ENCODE measurements at places on chromosomes 5 and 9.

GRCh38 chr5:171442287-171443042 is 23.0 kb downstream of the FGF18 start:
- DNase-seq = no peak

DNA sequence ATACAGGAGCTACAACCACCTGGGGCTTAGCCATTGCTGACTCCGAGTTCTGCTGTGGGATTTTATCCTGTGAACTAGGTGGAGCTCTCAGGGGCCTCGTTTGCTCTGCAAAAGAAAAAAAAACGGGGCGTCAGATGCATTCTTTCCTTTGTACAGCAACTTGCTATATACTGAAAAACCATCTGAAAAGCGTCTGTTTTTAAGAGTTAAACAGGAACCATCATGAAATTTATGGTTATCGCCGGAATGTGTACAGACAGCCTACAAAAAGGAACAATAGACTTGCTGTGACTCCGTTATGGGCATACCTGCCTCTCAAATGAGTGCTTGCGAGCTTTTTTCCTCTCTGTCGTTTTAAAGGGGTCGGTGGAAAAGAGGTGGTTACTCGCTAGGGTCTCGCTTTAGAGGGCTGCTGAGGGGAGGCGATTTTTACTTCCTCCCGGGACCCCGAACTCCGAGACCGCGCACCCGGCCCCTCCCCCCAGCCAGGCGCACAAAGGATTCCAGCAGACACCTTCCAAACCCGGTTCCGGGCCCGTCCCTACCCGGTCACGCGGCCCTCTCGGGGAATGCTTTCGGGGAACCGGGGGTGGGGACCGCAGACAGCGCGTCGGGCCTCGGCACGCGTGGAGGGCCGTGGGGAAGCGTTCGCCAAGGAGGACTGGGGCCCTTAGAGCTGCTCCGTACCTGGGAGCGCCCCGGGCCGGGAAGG is 826 bp downstream of the PAIP1 start:
- DNase-seq = peak; percentile 23

DNA sequence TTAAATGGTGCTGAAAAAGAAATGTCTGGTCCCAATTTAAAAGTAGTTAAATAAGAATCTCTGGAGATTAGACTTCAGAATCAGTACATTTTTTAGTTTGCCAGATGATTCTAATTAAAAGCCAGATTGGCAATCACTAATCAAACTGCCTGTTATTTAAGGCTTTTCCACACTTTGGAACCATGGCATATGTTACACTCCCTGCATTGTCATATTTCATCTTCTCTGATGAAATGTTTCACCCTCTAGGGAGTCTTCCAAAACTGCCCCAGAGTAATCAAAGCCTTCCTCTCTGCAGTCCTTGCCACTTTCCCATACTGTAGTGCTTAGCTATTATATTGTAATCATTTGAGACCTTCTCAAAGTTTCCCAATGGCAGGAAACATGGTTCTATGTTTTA is 17.5 kb upstream of the OR13C9 start:
- no peak for DNase-seq

DNA sequence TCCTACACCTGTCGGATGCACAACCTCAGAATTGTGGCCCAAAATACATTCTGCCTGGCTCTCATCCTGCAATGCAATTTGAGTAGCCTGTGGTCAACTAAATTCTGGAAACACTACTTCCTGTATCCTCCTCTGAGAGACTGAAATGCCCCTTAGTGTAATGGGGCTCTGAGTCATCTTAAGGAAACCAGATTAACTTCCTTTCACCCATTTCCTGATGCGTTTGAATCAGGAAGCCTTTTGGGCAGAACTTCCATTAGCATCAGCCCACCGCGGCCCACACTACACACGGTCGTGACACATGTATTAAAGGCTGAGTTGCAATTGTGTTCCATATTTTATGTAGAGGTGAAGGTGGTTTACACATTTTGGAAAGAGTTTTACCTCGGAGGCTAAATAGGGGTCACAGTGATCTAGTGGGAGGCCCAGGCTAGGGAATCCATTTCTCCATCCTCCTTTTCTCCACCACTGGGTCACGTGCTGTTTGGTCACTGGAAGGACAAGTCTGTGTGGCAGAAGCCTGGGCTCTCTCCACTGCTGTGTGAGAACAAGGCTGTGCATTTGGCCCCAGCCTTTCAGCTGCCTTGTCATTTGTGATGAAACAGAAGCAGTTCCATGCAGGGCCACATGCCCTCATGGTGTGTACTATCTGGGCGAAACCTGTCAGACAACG is 55.9 kb downstream of the DAP start:
- DNase-seq = no peak

- DNase-seq = no peak
Observed at GRCh38 chr9:89541798-89542197, 43.9 kb upstream of the SEMA4D start.

- no peak for DNase-seq
Observed at GRCh38 chr5:109767997-109768396, 78.3 kb downstream of the MAN2A1 start.

GRCh38 chr5:159878988-159879471 is 37.3 kb upstream of the ADRA1B start:
- no peak for DNase-seq

DNA sequence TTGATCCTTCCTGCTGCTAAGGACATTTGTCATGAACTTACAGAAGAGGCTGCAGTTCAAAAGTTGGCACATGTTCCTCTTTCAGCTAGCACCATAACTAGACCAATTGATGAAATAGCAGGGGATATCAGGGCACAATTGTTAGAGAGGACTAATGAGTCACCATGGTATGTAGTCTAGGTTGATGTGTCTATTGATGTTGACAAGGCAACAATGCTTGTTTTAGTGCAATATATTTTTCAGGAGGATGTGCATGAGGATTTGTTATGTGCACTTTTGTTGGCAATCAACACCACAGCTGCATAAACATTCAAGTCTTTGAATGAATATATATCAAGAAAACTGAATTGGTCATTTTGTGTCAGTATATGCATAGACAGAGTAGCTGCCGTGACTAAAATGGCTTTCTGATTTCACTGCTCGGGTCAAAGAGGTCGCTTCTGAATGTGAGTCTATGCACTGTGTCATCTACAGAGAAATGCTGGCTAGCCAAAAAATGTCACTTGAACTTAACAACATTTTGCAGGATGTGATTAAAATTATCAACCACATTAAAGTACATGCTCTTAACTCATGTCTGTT is 68.0 kb downstream of the FGF10 start:
- no peak for DNase-seq

DNA sequence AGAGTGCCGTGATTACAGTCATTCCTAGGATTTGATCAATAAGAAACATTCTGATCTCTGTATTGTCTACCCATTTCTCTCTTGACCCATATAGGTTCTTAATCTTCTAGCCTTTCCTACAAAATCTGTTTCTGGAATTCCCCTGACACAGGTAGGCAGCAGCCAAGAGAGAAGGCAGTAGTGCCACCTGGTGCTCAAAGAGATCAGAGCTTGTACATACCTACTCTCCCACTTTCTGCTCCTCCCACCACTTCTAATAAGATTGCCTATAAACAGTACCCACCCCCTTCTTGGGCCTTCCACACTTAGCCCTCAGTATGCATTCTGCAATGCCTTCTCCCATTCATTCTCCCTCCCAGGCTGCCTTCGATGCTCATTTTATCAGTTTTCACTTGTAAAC is 117.4 kb upstream of the RORB start:
- no peak for DNase-seq

DNA sequence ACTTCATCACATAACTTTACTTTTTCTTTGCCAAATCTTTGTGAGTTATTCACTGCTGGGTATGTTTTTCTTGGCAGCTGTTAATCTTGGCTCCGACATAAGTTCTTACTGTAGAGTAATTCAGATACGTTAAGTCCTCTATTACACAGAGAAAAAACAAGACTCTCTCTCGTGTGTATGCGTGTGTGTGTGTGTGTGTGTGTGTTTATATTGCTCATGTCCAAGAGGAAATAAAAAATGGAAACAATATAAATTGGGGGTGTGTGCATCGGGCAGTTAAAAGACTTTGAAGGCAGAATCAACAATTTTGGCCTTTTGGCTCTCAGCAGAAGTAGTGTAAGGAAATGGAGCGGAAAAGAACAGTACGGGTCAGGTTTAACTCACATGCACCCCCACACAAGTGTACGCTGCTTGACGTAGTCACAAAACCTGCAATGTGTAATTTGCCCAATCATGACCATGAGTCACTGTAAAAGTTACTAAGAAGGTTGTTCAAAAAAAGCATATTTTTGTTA is 67.2 kb upstream of the IFNE start:
- DNase-seq = no peak

DNA sequence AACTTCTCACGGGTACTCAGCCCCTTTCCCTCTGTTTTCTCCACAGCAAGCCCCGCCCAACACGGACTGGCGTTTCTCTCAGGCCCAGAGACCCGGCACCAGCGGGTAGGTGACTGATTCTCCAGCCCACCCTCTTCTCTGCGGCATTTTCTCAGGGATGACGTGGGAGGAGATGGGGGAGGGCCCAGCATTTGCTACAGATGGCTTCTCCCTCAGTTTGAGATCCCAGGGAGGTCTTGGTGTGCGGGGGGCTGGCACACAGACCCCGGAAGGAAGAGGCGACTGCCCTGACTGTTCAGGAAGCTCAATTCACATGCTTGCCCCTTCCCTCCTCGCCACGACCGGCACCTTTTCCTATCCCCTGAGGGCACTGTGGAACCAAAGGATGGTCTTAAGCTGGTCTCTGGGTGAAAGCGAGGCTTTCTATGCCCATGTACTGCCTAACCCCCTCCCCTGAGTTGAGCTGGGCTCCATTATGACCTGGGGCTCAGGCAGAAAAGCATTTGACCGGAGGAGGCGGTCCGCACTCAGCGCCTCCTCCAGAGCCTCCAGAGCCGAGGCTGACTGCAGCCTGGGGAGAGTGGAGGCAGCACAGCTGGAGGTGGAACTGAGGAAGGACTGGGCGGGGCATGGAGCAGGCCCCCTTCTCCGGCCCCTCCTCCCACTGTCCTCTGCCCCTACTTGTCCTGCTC is 6.0 kb downstream of the PCDHGC5 start:
- no peak for DNase-seq

DNA sequence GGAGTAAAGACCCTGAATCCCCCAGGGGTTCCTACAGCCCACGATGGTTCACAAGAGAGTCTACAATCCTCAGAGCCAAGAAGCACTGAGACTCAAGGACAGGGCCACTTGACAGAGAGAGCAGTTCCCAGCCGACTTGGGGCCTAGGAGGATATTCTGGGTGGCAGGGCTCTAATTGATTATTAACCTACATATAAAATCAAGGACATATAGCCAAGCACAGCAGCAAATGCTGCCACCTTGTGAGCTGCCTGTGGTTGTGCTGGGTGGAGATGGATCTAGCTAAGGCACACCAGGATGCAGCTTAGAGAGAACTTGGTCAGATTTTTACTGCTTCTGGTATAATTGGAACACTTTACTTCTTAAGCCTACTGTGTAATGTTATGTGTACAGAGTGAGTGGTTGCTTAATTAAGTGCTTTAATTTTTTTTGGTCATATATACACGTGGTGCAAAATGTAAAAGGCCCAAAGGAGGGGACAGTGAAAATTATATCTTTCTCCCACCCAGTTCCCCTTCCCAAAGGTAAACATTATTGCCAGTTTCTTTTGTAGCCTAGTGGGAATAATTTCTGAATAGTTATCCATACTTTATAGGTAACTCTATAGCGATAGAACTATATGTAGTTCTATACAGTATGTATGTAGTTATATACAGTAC is 78.8 kb downstream of the F2RL2 start:
- no peak for DNase-seq

GRCh38 chr5:142726188-142726731 is 40.4 kb upstream of the FGF1 start:
- no peak for DNase-seq

Measured in DMS79 treated with DMSO at 0.1 percent for 48 hours (cell line).